ENCODE measurements at places on chromosomes 5 and 9.
A peak's percentile ranks its signal among the peaks of the same experiment; 100 is the strongest.

- no peak for DNase-seq
These were observed 38.6 kb downstream of the RANBP6 start for GRCh38 chr9:5976674-5977397.

- peak; percentile 30 for DNase-seq
These were observed 44.0 kb upstream of the XPA start for GRCh38 chr9:97740848-97741821.

GRCh38 chr5:143201589-143201988 is 201.9 kb downstream of the NR3C1 start:
- DNase-seq = no peak

- DNase-seq = no peak
These were observed 311.5 kb upstream of the TARS1 start for GRCh38 chr5:33129309-33129708.

GRCh38 chr5:35799753-35800152 is 56.9 kb upstream of the IL7R start:
- no peak for DNase-seq

- no peak for DNase-seq
These were observed 779.9 kb upstream of the CDH6 start for GRCh38 chr5:30413540-30413939.

- DNase-seq = no peak
These were observed 27.1 kb downstream of the ZCCHC10 start for GRCh38 chr5:132999246-132999645.

- no peak for DNase-seq
These were observed 11.6 kb upstream of the CETN3 start for GRCh38 chr5:90421136-90421535.

- no peak for DNase-seq
These were observed 185.2 kb downstream of the DCP2 start for GRCh38 chr5:113161806-113162205.

GRCh38 chr9:36834736-36835135 is 199.3 kb downstream of the PAX5 start:
- DNase-seq = no peak

GRCh38 chr9:3455717-3456116 is 70.1 kb downstream of the RFX3 start:
- DNase-seq = no peak

DNA sequence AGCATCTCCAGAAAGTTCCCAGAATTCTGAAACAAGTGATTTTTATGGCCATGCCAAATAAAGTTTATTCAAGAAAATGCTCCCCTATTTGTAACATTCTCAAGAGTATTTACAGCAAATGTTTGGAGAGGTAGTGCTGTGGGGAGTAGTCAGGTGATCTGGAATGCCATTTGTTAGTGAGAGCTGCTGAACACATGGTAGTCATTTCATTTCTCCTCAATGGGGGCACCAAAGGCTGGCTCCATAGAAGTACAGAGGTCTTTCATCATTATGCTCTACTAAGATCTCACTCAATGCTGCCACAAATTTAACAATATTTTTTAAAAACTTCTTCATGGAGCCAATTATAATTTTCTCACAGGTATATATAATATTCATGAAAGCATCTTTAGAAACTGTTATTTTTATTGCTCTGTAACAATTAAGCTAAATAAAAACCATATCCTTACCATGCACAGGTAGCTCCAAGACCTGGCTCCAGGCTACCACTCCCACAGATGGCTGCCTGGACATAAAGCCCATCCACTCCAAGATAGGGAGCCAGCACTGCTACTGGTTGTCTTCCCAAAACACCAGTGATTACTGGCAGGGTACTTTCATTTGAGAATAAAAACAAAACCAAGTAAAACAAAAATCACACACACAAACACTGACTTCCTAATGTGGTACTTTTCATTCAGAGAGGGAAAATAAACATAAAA is 200.8 kb downstream of the PLK2 start:
- no peak for DNase-seq

GRCh38 chr5:107876261-107876660 is 205.5 kb upstream of the EFNA5 start:
- DNase-seq = no peak

DNA sequence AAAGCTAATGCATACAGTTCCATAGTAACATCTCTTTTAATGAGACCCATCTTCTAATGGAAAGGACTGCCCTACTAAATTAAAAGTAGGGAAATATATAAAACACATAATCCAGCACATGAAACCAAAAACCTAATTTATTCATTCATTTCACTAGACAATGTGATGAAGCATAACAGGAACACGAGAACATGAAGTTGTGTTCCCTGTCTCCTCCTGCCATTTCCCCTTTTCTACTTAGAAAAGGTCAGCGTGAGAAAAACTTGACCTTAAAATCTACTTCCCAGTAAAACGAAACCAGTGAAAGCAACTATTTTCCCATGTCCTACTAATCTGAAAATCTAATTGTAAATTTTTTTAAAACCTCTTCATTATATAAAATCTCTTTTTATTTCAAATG is 847.5 kb downstream of the TLE1 start:
- no peak for DNase-seq

DNA sequence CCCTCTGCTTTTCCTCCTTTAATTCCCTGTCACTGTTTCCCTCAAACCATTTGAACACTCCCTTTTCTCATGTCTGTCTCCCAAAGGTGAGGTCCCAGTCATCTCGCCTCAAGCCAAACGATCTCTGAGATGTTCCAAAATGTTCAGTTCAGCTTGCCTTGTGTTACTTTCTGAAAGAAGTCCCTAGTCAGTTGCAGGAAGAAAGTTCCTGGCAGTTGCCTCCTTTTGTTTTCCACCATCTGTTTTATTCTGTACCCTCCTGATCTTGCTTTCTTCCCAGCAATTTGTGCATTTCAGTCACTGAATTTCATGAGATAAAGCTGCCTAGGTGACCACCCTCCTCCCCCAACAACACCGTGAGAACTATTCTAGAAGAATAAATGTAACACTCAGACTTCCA is 277.5 kb downstream of the EPB41L4A start:
- DNase-seq = no peak

- DNase-seq = no peak
These were observed 106.0 kb downstream of the CAAP1 start for GRCh38 chr9:26786564-26786963.

DNA sequence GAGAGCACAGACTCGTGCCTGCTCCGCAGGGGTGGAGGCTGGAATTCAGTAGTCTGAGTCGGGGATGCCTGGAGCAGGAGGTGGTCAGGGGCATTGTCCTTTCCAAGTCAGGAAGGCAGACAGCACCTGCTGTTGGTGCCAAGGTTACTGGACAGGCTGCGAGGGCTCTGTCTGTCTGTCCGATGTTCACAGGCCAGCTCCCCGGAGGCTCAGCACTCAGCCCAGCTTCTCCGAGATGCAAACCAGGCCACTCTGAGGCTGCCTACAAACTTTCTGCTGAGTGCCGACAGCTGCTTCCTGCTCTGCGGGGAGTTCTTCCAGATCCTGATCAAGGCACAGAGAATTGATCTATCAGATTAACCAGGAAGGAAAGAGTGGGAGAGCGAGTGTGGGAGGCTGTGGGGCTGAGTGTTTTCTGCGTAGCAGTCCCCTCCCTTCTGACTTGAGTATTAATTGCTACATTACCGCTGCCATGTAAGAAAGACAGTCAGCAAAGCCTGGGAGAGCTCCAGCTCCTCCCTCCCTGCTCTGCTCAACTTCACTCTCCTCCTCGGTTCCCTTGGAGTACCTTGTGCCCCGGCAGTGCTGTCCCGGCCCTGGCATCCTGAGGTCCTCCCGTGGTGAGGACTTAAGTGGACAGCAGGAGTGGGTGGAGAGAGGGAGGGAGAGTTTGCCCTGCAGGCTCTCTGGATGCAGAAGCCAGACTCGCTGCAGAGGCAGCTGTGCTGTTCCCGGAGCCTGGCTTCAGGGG is 36.0 kb downstream of the KCNMB1 start:
- no peak for DNase-seq

GRCh38 chr9:136544548-136544963 is 1.3 kb downstream of the NOTCH1 start:
- no peak for DNase-seq

DNA sequence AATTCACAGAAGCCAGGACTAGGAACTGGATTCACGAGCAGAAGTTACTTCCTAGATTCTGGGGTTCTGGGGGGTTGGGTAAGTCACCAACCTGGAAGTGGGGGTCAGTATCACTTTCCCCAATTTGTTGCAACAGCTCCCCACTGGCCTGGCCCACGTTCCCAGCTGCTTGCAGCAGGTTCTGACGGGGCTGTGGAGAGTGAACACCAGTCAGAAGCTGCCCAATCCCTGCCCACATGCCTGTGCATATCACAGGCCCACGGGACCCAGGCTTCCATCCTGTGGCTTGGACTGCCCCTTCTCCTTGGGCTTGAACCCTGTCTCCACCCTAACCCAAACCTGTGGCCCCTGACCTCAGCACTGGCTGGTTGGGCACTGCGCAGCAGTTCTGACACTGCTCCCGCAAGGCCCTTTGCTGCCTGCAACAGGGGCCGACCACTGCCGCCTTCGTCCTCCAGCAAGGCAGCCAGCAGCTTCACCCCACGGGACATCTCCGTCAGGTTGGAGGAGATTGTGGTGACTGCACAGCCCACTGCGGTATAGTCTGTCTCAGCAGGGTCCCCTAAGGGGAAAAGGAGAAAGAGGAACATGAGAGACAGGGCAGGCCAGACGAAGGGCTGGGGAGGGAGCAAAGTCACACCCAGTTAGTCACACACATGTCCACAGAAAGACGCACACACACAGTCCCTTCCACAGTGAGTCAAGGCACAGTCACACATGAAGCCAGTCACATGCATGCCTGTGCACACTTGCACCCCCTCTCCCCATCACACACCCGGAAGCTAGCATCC is 13.1 kb downstream of the TLN1 start:
- no peak for DNase-seq

GRCh38 chr5:66348387-66349125 is 204.5 kb downstream of the SREK1 start:
- DNase-seq = no peak

GRCh38 chr5:13930541-13931171 is 13.8 kb downstream of the DNAH5 start:
- no peak for DNase-seq

- no peak for DNase-seq
These were observed 252.3 kb downstream of the IZUMO3 start for GRCh38 chr9:24293386-24293785.

DNA sequence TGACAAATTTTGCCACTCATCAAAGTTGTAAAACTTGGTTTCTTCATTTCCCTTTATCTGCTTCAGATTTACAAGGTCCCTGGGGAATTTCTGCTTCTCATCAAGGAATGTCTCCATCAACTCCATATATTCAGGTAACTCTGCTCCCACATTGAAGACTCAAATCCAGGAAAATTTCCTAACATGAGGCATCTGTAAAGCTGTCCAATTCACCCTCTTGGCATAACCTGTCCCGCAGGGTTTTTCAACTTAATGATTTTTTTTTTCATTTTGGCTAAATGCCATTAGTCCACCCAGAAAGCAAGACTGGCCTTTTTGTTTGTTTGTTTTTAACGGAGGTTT is 50.2 kb upstream of the SLC30A5 start:
- DNase-seq = no peak

Measured in trophoblast cell (in vitro differentiated cells and primary cell).